Eye (tissue), 1 donor: ENCODE measurements at places on chromosomes 7 and 10.

DNA sequence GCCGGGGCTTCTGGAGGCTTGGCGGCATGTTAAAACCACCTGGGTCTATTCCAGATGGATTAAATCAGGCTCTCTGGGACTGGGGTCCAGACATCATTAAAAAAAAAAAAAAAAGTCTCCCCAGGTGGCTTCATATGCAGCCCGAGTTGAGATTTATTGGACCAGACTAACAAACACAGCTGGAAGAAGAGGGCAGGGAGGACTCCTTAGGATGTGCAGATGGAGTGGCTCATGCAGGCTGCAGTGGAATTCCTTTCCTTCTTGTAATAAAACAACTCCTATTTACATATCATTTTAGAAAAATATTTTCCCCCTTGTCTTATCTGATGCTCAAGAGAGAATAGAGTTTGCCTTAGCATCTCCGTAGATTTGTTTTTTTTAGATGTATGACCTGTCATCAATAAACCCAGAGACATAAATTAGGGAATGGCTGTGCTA is 238.1 kb downstream of the CAMK1D start:
- peak; percentile 44 for DNase-seq

DNA sequence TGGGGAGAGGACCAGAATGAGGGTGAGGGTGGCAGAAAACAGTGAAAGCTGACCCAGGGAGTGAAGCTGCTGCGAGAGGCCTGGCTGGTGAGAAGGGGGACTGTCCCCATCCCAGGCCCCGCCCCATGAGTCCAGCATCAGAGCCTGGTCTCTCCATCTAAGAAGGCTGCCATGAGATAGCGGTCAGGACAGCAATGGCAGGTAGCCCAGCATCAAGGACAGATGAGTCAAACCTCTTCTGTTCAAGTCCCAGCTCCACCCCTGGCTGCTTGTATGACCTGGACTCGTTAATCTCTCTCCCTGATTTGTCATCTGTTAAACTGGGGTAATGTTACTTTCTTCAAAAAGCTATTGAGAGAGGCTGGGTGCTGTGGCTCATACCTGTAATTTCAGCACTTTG is 22.2 kb downstream of the GPNMB start:
- DNase-seq: no peak

- no peak for DNase-seq
Observed at GRCh38 chr10:31972519-31973041, 43.9 kb upstream of the ARHGAP12 start.

DNA sequence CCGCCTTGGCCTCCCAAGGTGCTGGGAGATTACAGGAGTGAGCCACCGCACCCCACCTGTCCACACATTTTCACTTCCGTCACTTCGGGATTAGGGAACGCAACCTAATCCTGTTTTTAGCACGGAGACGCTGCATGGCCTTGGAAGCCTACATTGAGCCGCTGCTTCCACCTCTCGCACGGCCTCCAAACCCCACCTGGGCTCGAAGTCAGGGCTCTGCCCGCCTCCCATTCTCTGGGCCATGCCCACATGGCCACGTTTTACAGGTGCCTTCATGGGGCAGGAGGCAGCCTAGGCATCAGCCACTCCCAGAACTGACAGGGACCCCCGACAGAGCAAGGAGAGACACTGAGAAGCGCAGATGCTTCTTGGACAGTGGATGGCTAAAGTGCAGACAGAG is 100.6 kb downstream of the OAT start:
- DNase-seq: no peak

GRCh38 chr7:5510426-5511045 is 86.9 kb upstream of the TNRC18 start:
- no peak for DNase-seq

GRCh38 chr7:139072796-139073195 is 36.7 kb downstream of the ZC3HAV1 start:
- DNase-seq: no peak

- no peak for DNase-seq
Observed at GRCh38 chr10:132069849-132070182, 4.1 kb downstream of the JAKMIP3 start.

GRCh38 chr10:110764793-110765512 is 106.8 kb upstream of the PDCD4 start:
- no peak for DNase-seq

DNA sequence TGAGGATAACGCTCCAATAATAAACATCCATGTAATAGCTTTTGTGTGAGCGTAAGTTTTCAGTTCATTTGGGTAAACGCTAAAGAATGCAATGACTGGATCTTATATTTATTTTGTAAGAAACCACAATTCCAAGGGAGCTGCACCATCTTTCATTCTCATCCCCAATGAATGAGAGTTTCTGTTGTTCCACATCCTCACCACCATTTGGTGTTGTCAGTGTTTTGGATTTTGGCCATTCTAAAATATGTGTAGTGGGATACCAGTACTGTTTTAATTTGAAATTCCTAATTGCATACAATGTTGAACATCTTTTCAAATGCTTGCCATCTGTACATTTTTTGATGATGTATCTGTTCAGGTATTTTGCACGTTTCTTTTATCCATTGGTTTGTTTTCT is 50.9 kb upstream of the SEMA3D start:
- no peak for DNase-seq

DNA sequence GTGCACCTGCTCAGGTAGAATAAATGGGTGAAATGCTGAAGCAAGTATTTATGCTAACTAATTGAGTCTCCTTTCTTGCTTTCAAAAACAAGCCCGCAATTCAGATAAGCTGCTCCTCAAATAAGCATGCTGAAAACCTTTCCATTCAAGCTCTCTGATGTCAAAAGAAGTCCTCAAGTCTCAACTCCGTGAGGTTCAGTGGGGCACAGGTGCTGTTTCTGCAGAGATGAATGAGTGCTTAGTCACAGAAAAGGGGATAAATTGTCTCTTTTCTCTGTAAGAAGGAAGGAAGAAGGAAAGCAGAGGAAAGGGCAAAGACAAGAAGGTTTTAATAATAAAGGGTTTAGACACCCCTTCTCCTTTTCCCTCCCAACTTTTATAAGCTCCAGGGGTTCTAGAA is 229.8 kb upstream of the NPY start:
- DNase-seq: no peak

GRCh38 chr10:22365644-22366434 is 20.5 kb downstream of the SPAG6 start:
- DNase-seq: no peak

GRCh38 chr10:78849115-78849514 is 219.7 kb upstream of the ZMIZ1 start:
- no peak for DNase-seq

DNA sequence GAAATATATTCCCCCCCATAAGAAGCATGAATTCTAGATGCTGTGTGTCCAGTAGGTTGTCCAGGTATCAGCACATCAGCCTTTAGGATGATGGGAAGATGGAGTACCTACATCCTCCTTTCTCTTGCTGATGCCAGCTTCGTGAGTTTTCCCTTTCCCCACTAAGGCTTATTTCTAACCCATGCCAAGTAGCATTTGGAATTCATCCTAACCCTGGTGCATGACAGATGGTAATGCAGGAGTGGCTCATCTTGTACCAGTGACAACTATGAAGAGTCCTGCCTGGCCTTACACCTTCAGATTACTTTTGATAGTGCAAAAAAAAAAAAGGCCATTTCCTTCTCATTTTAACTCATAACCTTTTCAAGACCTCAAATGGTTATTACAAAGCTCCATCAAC is 58.7 kb downstream of the ARHGAP21 start:
- no peak for DNase-seq

- DNase-seq: no peak
Observed at GRCh38 chr7:132609222-132609621, 33.0 kb upstream of the PLXNA4 start.

- DNase-seq: peak; percentile 64
Observed at GRCh38 chr10:120327675-120328074, 129.4 kb upstream of the PLPP4 start.

DNA sequence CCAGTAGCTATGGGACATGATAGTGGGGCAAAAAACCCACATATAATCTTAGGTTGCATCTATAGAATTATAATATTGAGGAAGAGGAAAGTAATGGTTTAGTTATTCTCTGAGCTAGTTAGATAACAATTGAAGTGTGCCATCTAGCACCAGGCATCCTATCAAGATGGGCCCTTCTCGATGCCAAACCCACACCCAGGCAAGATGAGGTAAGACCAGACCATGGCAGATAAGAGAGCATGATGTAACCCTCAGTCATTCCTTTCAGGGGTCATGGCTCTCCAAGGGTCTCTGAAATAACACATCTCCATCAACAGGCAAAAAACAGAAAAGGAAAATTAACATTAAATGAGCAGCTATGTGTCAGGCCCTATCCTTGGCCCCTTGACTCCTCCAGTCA is 128.7 kb downstream of the SH3PXD2A start:
- no peak for DNase-seq

GRCh38 chr10:124594240-124594639 is 132.6 kb downstream of the LHPP start:
- DNase-seq: no peak
